Fibroblast of mammary gland (primary cell): ENCODE measurements at places on chromosomes 6 and 20.
A peak's percentile ranks its signal among the peaks of the same experiment; 100 is the strongest.

DNA sequence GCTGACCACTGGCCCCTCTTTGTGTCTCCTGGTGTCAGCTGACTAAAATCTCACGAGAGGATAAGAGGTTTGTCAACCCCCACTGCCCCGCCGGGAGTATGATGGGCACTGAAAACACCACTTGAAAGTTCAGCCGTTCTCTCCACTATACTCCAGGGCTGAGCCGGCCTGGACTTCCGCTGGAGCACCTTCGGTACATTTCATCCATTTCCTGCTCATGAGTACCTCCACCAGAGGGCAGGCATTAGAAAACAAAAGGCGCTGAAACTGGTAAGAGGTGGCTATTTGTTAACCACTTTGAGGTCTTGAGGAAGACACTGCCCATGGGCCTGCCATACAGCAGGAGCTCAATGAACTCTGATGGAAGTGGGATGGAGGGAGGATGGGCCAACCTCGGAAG lies 17.9 kb upstream of the ANKRD60 start:
- no peak for DNase-seq

GRCh38 chr6:153373869-153374268 lies 242.8 kb upstream of the RGS17 start:
- no peak for DNase-seq

DNA sequence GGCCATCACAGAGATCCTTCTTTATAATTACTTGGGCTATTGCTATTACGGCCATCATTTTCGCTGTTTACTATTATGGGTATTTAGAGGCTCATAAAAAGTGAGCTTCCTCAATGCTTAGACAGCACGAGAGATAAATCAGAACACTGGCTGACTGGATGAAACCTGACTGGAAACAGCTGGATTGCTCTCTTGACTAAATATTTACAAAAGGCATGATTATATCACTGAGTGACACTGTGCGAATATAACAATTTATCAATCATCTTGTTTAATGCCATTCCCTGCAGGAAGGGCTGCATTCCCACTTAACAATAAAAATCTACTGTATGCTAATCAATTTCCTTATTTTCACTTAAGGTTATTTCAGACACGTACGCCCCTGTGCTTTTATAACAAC lies 260.1 kb upstream of the ARID1B start:
- DNase-seq = no peak

- DNase-seq = no peak
These were observed 3.8 kb upstream of the SPO11 start for GRCh38 chr20:57325632-57326356.

GRCh38 chr6:14593286-14593685 lies 475.7 kb downstream of the CD83 start:
- no peak for DNase-seq

DNA sequence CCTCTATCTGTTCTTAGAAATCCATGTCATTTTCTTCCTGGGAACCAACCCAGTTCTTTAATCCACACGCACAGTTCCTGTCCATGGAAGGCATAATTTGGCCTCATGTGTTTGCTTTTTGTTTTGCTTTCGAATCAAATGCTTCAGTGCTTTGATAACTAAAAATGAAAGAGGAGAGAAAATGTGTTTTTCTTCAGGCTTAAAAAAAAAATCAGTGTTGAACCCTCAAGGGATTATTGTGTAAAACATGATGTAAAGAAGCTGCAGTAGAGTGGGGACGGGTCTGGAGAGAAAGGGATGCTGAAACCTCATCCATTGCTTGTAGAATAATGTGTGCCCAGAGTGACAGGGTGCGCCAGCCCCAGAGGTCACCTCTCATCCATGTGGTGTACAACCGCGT lies 197.5 kb upstream of the JARID2 start:
- peak; percentile 12 for DNase-seq

- no peak for DNase-seq
These were observed 988 bp downstream of the ECHDC1 start for GRCh38 chr6:127342296-127342945.
